ENCODE measurements at places on chromosomes 7 and 10.

GRCh38 chr10:44316187-44316921 lies 68.5 kb downstream of the CXCL12 start:
- no peak overlapping the region for H3K27ac ChIP-seq
- H3K4me1 ChIP-seq, result peaks cover 36% of the 10 kb centered on the region
- peaks cover 27% of the 10 kb centered on the region for H3K27me3 ChIP-seq
- no peak overlapping the region for H3K4me3 ChIP-seq
- DNase-seq, result peak; percentile 42

GRCh38 chr7:1666317-1666822 lies 3.7 kb upstream of the ELFN1 start:
- H3K27ac ChIP-seq, result no peak overlapping the region
- peak overlapping the region; percentile 58 for H3K4me3 ChIP-seq
- H3K4me1 ChIP-seq, result peaks cover 14% of the 10 kb centered on the region
- no peaks in the 10 kb centered on the region for H3K36me3 ChIP-seq
- peak; percentile 45 for DNase-seq

DNA sequence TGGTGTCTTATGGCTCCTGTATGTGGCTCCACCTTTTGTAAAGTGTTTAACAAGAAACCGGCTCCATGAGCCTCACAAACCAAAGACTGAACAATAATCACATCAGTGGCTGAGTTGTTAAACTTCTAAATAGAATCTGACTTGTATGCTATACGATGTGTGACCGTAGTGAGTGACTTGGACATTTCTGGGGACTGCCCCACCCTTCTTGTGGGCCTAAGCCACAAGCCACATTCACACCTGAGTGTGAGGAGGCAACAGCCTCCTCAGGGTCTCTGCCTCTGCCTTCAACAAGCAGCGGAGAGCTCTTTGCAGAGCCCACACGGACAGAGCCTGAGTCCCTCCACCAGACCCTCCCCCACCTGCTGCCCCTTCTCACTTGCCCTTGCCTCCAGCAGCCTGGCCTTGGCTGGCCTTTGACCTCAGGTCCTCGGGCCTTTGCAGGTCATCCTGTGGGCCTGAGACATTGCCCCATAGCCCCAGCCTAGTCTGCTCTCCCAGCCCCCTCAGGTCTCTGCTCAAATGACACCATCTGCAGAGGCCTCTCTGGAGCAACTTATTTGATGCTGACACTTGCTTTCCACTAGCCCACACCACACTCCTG lies 156.8 kb upstream of the TNS3 start:
- peaks cover 2% of the 10 kb centered on the region for H3K27me3 ChIP-seq
- H3K27ac ChIP-seq, result peak overlapping the region; percentile 95
- peak overlapping the region; percentile 50 for H3K4me3 ChIP-seq
- DNase-seq, result peak; percentile 49

GRCh38 chr10:63217120-63217605 lies 84.0 kb downstream of the NRBF2 start:
- DNase-seq, result no peak
- H3K4me3 ChIP-seq, result no peak overlapping the region
- peaks cover 60% of the 10 kb centered on the region for H3K36me3 ChIP-seq
- peaks cover 12% of the 10 kb centered on the region for H3K4me1 ChIP-seq

DNA sequence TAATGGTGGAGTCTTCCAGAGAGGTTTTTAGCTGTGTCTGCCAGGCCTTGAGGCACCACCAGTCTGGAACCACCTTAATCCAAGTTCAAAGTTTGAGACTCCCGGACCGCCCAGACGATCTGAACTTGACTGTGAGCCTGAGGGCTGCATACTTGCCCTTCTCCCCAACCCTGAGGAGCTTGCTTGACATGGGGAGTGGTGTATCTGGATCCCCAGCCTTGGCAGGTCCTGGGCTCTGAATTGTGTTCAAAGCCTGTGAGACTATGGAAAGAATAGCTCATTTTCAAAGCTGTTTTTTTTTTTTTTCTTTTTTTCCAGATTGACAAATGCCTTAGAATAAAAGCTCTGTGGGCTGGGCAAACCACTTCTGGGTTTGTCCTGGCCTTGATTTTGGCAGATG lies 22.3 kb upstream of the CAMK1D start:
- no peaks in the 10 kb centered on the region for H3K27me3 ChIP-seq
- no peak for DNase-seq
- H3K27ac ChIP-seq, result no peak overlapping the region
- H3K36me3 ChIP-seq, result no peaks in the 10 kb centered on the region
- no peak overlapping the region for H3K4me3 ChIP-seq

GRCh38 chr7:141234335-141235105 lies 160.7 kb downstream of the TMEM178B start:
- H3K4me1 ChIP-seq, result peaks cover 4% of the 10 kb centered on the region
- peaks cover 19% of the 10 kb centered on the region for H3K27me3 ChIP-seq
- no peak overlapping the region for H3K27ac ChIP-seq
- no peaks in the 10 kb centered on the region for H3K36me3 ChIP-seq
- no peak overlapping the region for H3K4me3 ChIP-seq

DNA sequence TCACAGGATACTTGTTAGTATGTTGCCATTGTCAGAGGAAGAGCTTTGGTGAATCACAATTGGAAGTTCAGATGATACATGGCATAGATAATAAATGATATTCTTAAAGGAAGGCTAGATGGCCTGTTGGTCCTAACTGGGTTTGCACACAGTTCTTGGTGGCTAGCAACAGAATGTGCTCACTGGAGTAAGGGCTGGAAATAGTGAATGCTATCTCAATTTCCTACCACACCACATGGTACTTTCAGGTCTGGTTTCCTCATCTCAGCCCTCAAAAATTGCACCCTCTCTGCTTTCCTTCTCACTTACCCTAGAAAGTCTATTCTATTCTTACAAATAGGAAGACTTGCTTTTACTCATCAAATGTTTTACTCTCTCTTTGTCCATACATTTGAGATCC lies 622.5 kb downstream of the ANKRD7 start:
- H3K4me3 ChIP-seq, result no peak overlapping the region
- H3K27me3 ChIP-seq, result no peaks in the 10 kb centered on the region
- no peak for DNase-seq
- H3K36me3 ChIP-seq, result no peaks in the 10 kb centered on the region
- no peaks in the 10 kb centered on the region for H3K4me1 ChIP-seq
- no peak overlapping the region for H3K27ac ChIP-seq

GRCh38 chr10:20760460-20760859 lies 136.7 kb downstream of the NEBL start:
- no peak for DNase-seq
- no peak overlapping the region for H3K27ac ChIP-seq
- no peak overlapping the region for H3K4me3 ChIP-seq
- peaks cover 4% of the 10 kb centered on the region for H3K27me3 ChIP-seq
- no peaks in the 10 kb centered on the region for H3K4me1 ChIP-seq

DNA sequence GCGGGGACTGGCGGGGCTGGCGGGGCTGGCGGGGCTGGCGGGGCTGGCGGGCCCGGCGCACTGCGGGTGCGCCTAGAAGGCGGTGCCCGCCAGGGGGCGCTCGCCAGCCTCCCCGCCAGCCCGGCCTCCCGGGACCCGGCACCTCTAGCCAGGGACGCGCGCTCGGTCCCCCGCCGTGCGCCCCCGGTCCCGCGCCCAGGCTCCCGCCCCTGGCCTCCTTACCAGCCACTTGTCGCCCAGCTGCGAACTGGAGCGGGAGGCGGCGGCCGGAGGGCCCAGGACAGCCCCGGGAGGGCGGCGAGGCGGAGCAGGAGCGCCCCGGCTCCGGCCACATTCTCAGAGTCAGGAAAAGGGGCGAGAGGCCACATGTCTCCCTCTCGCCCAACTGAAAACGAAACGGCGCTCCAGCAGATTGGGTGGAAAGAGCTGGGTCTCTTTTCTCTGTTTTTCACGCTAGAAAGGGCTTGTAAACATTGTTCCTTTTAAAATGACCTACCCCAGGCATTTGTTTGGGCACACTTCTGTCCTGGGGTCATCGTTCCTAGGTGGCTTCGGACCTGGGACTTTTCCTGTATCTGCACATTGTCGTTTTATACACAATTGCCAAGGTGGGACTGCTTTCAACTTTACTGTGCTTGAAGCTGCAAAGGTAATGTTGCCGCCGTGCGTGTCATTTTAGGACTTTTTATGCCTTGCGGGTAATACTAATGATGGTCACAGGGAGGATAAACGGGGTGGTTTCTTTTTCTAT lies 378 bp upstream of the PRKCQ start:
- peak overlapping the region; percentile 91 for H3K4me3 ChIP-seq
- H3K36me3 ChIP-seq, result peaks cover 35% of the 10 kb centered on the region
- no peak overlapping the region for H3K27ac ChIP-seq
- peak; percentile 94 for DNase-seq
- H3K27me3 ChIP-seq, result peaks cover 19% of the 10 kb centered on the region
